Sigmoid colon (tissue), 7 donors: ENCODE measurements at places on chromosomes 6 and 20.

- H3K27me3 ChIP-seq: no peaks in the 10 kb centered on the region
- H3K27ac ChIP-seq: no peak overlapping the region
- no peak for DNase-seq
- H3K36me3 ChIP-seq: no peaks in the 10 kb centered on the region
- no peak overlapping the region for H3K4me3 ChIP-seq
- H3K4me1 ChIP-seq: no peaks in the 10 kb centered on the region
Observed at GRCh38 chr20:60935971-60936370, 316.1 kb upstream of the CDH4 start.

DNA sequence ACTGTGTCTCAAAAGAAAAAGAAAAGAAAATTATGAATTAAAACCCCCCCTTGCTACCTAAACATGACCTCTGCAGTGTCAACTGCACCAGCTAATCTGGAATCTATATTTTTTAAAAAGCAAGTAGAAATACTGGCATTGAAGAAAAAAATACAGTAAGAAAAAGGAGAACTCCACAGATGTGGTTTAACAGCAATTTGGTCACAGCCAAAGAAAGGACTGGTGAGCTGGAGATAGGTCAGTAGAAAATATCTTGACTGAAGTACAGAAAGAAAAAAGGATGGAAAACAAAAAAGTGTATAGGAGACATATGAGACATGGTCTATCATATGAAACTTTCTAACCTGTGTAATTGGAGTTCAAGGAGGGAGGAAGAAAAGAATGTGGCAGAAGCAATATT is 44.1 kb upstream of the ERVFRD-1 start:
- H3K27me3 ChIP-seq: no peaks in the 10 kb centered on the region
- no peak for DNase-seq
- H3K27ac ChIP-seq: no peak overlapping the region
- no peak overlapping the region for H3K4me3 ChIP-seq
- no peaks in the 10 kb centered on the region for H3K36me3 ChIP-seq

- no peak overlapping the region for H3K27ac ChIP-seq
- no peaks in the 10 kb centered on the region for H3K36me3 ChIP-seq
- H3K4me3 ChIP-seq: no peak overlapping the region
- no peak for DNase-seq
- no peaks in the 10 kb centered on the region for H3K27me3 ChIP-seq
Observed at GRCh38 chr6:105292689-105293339, 110.1 kb downstream of the PREP start.

DNA sequence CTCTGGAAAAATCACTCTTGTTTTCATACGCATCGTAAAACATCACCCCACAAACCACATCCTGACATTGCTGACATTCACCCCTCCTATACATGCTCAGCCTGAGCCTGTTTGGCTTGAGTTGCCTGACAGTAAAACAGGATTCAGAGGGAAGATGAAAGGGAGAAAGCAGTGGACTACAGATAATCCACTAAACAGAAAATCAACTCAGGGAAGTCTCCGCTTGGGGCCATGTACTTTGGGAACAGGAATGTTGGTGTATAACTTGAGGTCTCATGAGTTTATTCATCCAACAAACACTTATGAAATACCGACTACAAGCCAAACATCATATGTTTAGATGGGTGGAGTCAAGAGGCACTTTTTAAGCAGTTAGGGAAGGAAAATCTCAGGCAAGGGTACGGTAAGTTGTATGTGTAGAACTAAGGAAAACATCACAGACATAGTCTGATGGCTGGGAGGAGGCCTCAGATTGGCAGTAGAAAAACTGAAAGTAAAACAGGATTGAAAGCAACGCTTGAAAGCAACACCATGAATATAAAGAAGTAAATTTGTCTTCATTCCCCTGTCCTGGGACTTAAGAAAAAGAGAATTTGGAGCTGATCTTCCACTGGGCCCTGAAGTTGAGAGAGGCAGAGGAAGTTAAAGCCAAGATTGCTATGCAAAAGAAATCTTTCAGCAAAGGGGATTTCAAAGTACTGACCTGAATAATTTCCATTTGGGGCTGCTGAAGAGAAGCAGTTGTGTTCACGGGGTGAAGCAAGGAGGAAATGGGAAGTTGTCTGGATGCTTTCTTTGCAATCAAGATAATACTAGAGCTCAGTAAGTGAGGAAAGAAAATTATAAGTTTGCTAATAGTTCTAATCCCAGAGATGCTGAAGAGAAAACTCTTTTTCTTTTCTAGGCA is 28.8 kb downstream of the PDE7B start:
- no peaks in the 10 kb centered on the region for H3K27me3 ChIP-seq
- H3K27ac ChIP-seq: peak overlapping the region; percentile 26
- no peak for DNase-seq
- no peaks in the 10 kb centered on the region for H3K36me3 ChIP-seq

DNA sequence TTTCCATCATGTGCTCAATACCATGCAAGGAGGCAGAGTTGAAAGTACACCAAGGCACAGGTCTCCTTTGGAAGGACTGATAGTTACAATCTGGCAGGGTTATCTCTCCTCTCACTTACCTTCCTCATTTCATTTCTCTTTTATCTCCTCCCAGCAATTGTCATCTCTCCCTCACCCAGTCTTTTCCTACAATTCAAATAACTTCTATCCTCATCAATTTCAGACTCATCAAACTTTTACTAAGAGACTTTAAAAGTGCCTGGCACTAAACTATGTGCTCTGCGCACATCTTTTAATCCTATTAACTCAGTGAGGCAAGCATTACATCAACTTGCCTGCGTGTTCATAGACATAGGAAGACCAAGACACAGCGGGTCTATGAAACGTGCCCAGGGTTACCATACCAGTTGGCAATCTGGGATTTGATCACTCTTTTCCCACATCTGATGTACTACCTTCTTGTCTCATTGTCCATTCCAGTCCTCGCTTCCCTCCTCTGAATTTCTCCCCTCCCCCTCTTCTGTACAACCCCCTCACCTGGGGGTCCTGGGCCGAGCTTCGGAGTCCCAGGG is 1.2 kb downstream of the VARS1 start:
- peak overlapping the region; percentile 91 for H3K27ac ChIP-seq
- peak overlapping the region; percentile 80 for H3K4me3 ChIP-seq
- H3K27me3 ChIP-seq: no peaks in the 10 kb centered on the region
- H3K4me1 ChIP-seq: peaks cover 22% of the 10 kb centered on the region
- no peak for DNase-seq

GRCh38 chr20:36883977-36884535 is 8.1 kb downstream of the TLDC2 start:
- peaks cover 2% of the 10 kb centered on the region for H3K36me3 ChIP-seq
- DNase-seq: no peak
- H3K4me3 ChIP-seq: no peak overlapping the region
- H3K27me3 ChIP-seq: no peaks in the 10 kb centered on the region
- no peak overlapping the region for H3K27ac ChIP-seq
- peaks cover 12% of the 10 kb centered on the region for H3K4me1 ChIP-seq

- peaks cover 29% of the 10 kb centered on the region for H3K4me1 ChIP-seq
- no peaks in the 10 kb centered on the region for H3K36me3 ChIP-seq
- H3K4me3 ChIP-seq: peak overlapping the region; percentile 14
Observed at GRCh38 chr20:62437496-62437895, 10.2 kb upstream of the RBBP8NL start.

DNA sequence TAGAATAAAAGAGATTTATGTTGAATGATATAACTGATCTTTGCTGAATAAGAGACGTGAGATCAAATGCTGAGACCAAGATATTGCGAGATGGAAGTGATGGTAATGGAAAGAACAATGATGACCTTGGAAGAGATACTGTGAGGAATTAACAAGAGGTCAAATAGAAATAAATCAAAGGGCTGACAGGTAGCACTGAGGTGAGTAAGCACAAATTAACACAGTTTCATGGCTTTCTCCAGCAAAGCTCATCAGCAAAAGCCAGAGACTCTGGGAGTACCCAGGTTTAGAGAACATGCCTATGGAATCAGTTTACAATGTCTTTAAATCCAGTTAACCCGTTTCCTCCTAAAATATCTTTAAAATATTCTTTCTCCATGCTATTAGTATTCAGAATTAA is 53.3 kb downstream of the POU3F2 start:
- H3K27me3 ChIP-seq: no peaks in the 10 kb centered on the region
- H3K4me1 ChIP-seq: no peaks in the 10 kb centered on the region
- no peak overlapping the region for H3K4me3 ChIP-seq
- no peak for DNase-seq
- no peak overlapping the region for H3K27ac ChIP-seq
- peaks cover 10% of the 10 kb centered on the region for H3K36me3 ChIP-seq

- H3K27me3 ChIP-seq: no peaks in the 10 kb centered on the region
- DNase-seq: no peak
- no peak overlapping the region for H3K27ac ChIP-seq
- H3K4me1 ChIP-seq: no peaks in the 10 kb centered on the region
- no peak overlapping the region for H3K4me3 ChIP-seq
- no peaks in the 10 kb centered on the region for H3K36me3 ChIP-seq
Observed at GRCh38 chr6:68279793-68280557, 355.1 kb upstream of the ADGRB3 start.

DNA sequence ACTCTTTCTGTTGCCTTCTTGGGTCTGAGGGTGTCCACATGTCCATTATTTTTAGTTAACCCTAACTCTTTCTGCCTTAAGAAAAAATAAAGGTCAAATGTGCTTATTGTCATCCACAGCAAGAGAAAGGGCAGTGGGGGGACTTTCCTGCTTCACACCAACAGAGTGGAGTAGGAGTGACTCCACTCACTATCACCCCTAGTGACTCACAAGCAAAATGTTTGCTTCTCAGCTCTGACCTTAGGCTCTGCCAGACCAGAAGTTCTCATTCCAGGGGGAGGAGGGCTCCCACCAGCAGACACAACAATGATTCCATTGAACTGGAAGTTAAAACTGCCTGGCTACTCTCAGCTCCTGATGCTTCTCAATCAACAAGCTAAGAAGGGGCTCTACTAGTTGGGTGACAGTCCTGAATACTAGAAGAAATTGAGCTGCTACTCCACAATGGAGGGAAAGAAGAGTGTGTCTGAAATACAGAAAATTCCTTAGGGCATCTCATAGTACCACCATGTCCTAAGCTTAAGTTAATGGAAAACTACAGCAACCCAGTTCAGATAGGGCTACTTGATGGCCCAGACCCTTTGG is 83.9 kb upstream of the AFDN start:
- H3K27ac ChIP-seq: no peak overlapping the region
- H3K4me1 ChIP-seq: no peaks in the 10 kb centered on the region
- no peak overlapping the region for H3K4me3 ChIP-seq
- DNase-seq: no peak
- no peaks in the 10 kb centered on the region for H3K36me3 ChIP-seq

DNA sequence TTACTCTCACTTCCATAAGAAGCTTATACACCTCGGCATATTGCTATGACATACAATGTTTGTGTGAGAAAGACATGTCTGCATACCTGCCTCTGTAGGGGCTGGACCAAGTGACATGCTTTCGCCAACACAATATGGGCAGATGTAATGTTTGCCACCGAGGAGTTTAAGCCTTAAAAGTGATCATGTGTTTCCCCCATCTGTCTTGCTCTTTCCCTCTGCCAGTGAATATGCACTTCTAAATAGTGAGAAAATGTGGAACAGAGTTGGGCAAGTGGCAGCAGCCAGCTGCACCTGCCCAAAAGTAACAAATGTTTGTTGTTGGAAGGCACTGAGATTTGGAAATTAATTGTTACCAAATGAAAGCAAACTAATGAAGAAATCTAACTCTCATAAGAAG is 274.8 kb upstream of the BTBD3 start:
- H3K4me1 ChIP-seq: no peaks in the 10 kb centered on the region
- no peaks in the 10 kb centered on the region for H3K27me3 ChIP-seq
- H3K36me3 ChIP-seq: no peaks in the 10 kb centered on the region
- H3K4me3 ChIP-seq: no peak overlapping the region
- no peak overlapping the region for H3K27ac ChIP-seq

DNA sequence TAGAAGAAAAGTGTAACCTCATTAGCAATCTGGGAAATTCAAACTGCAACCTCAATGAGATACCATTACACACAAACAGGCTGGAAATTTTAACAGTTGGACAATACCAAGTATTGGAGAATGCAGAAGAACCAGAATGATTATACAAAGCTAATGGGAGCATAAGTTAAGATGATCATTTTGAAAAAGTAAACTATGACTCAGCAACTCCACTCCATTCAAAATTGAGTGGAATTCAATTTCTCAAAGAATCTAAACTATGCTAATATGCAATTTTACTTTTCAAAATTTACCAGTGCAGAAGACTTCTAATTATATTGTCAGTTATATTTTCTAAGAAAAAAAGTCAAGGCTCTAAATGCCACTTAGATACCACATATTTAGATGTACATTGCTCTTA is 17.2 kb downstream of the GPLD1 start:
- H3K36me3 ChIP-seq: no peaks in the 10 kb centered on the region
- no peaks in the 10 kb centered on the region for H3K4me1 ChIP-seq
- H3K27me3 ChIP-seq: no peaks in the 10 kb centered on the region
- H3K4me3 ChIP-seq: no peak overlapping the region

GRCh38 chr6:86192123-86192522 is 549.4 kb upstream of the SYNCRIP start:
- no peak overlapping the region for H3K4me3 ChIP-seq
- no peaks in the 10 kb centered on the region for H3K27me3 ChIP-seq

DNA sequence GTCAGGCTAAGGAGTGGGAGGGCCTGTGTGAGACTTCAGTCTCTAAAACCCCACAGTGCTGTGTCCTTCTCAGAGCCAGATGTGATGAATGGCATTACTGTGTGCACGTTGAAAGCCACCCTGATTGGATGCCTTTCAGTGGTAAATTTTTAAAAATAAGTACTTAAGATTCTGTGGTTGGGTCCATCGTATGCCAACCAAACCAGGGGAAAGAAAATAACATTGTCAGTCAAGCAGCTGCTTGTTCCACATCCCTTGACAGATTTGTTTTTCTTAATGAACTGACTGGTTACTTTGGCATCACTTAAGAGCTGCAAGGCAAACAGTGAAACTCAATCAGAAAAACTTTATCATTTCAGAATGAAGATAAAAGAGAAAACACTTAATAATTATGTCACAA is 334.0 kb upstream of the NT5E start:
- H3K4me3 ChIP-seq: no peak overlapping the region
- no peaks in the 10 kb centered on the region for H3K4me1 ChIP-seq
- no peak overlapping the region for H3K27ac ChIP-seq

DNA sequence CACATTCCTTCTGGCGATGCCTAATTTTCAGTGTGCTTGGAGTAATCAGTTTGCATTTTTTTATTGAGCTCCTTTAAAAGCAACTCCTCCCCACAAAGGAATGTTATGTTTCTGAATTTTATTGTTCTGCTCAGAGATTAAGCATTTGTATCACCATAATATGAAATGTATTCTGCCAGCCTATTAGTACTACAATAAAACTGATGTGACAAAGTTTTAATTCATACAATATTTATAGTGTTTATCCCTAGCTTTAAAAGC is 236.9 kb upstream of the ASCC3 start:
- H3K4me3 ChIP-seq: no peak overlapping the region
- no peak for DNase-seq
- no peak overlapping the region for H3K27ac ChIP-seq
- H3K27me3 ChIP-seq: no peaks in the 10 kb centered on the region
- no peaks in the 10 kb centered on the region for H3K36me3 ChIP-seq

DNA sequence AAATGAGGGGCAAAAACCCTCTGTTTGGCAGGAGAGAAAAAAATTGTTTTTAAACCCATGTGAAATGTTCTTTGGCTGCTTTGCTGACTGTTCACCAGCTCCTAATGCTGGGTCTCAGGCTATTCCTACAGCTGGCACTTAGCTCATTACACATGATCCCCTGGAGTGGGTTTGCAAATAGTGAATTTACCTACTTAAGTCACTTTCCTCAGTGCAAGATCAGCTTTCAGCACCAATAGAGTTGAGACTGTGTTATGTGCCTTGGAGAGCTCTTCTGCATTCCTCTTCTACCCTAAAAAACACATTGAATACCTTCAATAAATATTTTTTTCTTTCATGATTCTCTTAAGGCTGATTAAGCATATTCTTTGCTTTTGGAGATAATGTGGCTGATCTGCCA is 58.4 kb upstream of the PRDM1 start:
- H3K4me3 ChIP-seq: no peak overlapping the region
- H3K27ac ChIP-seq: no peak overlapping the region
- peaks cover 33% of the 10 kb centered on the region for H3K27me3 ChIP-seq
- H3K4me1 ChIP-seq: no peaks in the 10 kb centered on the region
- DNase-seq: no peak
